ENCODE measurements at places on chromosomes 16 and 17. TPM values are rescaled to one million over a fixed set of nuclear protein-coding genes. Genes with fewer than 3 reads are reported as not detected.

The INCA1 gene
- polyA plus RNA-seq: 10.3 TPM

The SOST gene
- not detected for polyA plus RNA-seq

The HS3ST3B1 gene
- polyA plus RNA-seq: 1.6 TPM

The SRCAP gene
- polyA plus RNA-seq: 30.8 TPM

The MT2A gene
- 47.2 TPM for polyA plus RNA-seq

The LRRC75A gene
- polyA plus RNA-seq: 5.8 TPM

GRCh38 chr16:22945361-22945760, 131.4 kb downstream of the HS3ST2 start:
- no peak for DNase-seq

DNA sequence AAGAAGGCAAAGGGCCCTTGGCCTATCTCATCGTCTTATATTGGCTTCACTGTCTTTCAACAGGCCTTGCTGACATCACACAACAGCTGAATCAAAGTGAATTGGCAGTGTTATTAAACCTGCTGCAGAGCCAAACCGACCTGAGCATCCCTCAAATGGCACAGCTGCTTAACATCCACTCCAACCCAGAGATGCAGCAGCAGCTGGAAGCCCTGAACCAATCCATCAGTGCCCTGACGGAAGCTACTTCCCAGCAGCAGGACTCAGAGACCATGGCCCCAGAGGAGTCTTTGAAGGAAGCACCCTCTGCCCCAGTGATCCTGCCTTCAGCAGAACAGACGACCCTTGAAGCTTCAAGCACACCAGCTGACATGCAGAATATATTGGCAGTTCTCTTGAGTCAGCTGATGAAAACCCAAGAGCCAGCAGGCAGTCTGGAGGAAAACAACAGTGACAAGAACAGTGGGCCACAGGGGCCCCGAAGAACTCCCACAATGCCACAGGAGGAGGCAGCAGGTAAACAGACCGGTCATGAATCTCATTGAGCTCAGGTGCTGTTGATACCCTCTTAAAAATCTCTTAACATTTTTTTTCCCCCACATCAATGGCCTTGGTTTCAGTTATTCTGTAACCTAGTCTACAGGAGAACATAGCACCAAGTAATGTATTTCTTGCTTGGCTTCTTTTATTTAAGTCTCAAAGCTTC, 64.7 kb downstream of the CDK12 start:
- peak; percentile 27 for DNase-seq

- no peak for DNase-seq
Measured at GRCh38 chr16:75192606-75193264, 14.2 kb downstream of the CTRB2 start.

GRCh38 chr17:46043606-46044005, 44.6 kb downstream of the STH start:
- DNase-seq: no peak

Measured in right lung (tissue), 10 donors.